ENCODE measurements at places on chromosomes 16 and 17.
A peak's percentile ranks its signal among the peaks of the same experiment; 100 is the strongest.

DNA sequence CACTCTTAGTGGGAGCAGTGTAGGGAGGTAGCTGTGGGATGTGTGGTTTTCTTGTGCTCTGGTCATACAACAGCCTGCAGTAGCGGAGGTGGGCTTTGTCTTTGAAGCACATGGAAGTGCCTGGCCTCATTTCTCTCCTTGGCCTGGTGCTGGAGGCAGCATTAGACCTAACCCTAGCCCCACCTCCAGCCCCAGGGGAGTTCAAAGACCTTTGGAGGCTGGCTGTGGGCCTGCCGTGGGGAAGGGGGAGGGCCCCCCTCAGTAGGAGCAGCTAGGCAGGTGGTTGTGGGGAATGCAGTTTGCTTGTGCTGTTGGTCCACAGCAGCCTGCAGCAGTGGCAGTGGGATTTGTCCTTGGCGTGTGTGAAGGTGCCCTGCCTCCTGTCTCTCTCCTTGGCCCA, 91.7 kb downstream of the BCAS3 start:
- DNase-seq = no peak

- DNase-seq = no peak
Measured at GRCh38 chr17:15892731-15893657, 51.9 kb upstream of the ADORA2B start.

DNA sequence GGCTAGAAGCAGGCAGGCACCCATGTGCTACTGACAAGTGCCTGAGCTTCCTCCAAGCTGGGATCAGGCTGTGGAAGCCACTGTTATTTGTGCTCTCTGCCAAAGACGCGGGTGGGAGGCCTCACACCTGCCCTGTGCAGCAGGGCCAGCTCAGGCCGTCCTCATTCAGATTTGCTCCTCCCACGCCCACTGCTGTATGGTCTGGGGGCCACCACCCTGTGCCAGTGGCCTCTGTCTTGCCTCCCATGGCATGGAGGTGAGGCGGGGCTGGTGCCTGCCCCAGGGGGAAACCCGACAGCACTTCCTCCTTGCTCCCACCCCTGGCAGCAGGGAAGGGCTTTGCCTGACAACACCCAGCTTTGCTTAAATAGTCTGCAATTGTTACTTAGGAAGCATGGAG, 356.5 kb upstream of the CDH8 start:
- DNase-seq = no peak

- DNase-seq = no peak
Measured at GRCh38 chr17:6576038-6576785, 19.9 kb upstream of the PITPNM3 start.

- no peak for DNase-seq
Measured at GRCh38 chr17:73887739-73888138, 243.5 kb upstream of the SDK2 start.

DNA sequence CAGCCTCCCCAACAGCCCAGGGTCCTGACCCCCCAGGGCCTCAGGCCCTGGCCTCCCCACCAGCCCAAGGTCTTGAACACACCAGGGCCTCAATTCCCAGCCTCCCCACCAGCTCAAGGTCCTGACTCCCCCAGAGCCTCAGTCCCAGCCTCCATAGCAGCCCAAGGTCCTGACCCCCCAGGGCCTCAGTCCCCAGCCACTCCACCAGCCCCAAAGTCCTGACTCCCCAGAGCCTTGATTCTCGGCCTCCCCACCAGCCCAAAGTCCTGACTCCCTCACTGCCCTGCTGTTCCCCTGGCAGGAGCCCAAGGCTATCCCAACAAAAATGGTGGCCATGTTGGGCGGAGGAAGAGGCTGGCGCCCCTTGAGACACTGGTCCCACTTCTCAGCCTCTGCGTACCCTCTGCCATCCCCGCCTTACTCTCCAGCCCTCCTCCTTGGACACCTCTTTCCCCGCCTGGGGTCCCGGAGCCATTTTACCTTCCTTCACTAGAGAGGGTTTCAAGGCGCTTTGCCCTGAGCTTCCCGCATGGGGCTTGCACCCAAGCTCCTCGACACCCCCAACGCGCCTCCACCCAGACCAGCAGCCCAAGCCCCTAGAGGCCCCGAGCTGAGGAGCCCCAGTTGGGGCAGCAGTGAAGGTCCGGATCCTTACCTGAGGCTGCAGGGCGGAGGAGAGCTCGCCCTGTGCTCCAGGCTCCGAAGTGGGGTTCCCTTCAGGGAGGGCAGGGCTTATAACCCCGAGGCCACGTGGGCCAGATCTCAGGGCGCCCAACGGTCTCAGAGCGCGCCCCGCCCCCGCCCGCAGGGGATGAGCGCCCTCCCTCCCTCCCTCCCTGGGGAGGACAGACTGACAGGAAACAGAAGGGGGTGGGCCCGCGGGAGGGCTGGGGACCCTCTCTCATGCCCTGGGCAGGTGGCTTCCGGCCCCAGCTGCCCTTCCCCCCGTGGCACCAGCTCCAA, 3.5 kb upstream of the TSPOAP1 start:
- no peak for DNase-seq

GRCh38 chr16:84223456-84223855, 16.4 kb downstream of the KCNG4 start:
- no peak for DNase-seq

DNA sequence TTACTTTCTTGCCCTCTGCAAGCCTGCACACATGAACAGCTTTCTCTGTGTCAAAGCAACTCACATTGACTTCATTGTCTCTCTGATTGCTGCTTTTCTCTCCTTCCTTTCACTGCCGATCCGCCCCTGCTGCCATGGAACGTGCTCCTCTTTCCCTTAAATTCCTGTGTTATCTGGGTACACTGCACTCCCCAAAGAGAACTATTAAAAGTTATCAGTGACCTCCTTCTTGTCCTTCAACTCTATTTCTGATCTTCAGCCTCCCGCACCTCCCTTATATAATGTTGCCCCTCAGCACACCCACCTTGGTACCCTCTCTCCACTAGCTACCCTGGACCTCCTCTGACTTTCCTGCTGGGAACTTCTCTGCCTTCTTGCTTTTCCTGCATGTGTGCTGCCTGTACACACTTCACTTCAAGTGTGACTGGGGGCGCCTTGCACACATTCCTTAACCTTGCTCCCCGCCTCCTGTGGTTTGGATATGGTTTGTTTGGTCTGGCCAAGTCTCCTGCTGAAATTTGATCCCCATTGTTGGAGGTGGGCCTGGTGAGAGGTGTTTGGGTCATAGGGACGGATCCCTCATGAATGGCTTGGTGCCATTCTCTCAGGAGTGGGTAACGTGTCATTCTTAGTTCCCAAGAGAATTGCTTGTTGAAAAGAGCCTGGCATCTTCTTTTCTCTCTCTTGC, 26.7 kb upstream of the PMP22 start:
- DNase-seq = no peak

- DNase-seq = no peak
Measured at GRCh38 chr16:28014851-28015250, 48.7 kb downstream of the GSG1L start.

GRCh38 chr17:62629556-62630364, 2.3 kb downstream of the MRC2 start:
- DNase-seq = no peak

DNA sequence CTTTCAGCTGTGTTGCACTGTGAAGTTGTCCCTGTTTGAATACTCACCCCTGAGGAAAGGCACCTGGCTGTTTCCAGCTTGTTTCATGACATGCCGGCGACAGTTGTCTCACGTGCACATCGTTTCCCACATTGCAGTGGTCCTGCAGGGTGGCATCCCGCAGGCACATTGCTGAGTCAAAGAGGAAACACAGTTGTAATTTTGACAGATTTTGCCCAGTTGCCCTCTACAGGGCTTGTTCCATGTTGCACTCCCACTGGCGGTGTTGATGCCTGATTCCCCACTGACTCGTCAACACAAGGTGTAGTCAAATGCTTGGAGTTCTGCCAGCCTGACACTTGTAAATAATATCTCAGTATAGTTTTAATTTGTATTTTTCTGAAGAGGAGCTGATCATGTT, 23.8 kb downstream of the EPN2 start:
- no peak for DNase-seq

DNA sequence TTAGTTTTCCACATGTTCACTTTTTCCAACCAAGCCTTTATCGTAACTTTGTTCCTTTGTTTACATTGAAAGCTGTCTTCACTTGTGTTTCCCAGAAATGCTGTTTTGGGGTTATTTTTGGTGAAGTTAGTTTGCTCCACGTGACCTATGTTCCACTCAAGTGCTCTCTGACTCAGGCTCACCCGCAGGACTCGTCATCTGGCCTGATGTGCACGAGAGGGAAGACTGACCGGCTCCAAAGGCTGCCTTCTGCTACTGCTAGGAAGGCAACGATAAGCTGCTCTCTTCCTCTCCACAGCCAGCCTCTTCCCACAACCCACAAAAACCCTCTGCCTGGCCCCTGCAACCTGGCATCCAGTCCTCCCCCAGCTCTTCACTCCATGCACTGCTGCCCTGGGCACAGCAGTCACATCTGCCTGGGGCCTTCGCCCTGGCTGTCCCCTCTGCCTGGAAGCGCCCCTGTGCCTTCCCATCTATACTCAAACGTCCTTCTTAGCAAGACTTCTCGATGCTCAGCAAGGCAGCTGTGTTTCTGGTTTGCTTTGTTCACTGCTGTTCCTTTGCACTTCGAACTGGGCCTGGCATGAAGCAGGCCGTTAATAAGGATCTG, 28.0 kb downstream of the ZCCHC14 start:
- peak; percentile 51 for DNase-seq

- DNase-seq = no peak
Measured at GRCh38 chr16:29699324-29700219, 20.6 kb downstream of the QPRT start.

DNA sequence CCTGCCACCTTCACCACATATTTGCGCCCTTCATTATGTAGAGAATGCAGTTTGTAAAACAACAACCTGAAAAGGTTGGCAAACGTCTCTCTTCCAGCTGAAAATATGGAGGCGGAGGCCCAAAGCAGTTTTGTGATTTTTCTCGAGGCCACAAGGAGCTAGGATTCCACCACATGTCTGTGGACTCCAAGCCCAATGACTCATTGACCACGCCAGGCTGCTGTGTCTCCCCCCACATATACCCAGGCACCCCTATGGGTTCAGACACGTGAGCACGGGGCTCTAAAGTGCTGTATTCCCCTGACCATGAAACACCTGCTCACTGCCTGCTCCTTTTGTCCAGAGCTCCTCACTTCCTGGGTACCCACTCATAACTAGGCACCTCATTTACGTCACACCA, 121.4 kb upstream of the CDH5 start:
- DNase-seq = no peak

DNA sequence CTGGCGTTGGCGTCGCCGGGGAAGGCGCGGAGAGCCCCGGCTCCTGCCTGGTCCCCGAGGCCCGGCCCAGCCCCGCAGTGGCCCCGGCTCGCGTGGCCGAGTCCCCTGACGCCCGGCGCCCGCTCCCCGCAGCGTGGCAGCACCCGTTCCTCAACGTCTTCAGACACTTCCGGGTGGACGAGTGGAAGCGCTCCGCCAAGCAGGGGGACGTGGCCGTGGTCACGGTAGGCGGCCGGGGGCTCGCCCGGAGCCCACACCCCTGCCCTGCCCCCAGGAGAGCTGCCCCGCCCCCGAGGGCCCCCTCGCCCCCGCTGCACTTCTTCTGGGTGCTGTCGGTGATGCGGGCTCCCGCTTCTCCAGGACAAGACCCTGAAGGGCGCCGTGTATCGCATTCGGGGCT, 466 bp downstream of the WDR90 start:
- no peak for DNase-seq

DNA sequence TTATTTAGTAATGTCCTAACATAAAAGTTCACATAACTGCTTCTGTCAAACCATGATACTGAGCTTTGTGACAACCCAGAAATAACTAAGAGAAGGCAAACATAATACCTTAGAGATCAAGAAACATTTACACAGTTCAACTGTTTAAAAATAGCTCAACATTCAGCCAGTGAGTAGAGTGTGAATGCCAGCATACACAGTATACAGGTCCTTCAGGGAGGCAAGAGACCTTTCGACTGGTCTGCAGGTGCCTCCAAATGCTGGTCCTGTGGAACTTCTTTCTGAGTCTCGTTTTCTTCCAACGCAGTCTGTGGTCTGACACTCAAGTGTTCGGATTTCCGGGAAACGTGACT, 10.3 kb downstream of the MRPS23 start:
- DNase-seq = no peak

GRCh38 chr17:252456-252855, 71.0 kb upstream of the DOC2B start:
- DNase-seq = no peak

DNA sequence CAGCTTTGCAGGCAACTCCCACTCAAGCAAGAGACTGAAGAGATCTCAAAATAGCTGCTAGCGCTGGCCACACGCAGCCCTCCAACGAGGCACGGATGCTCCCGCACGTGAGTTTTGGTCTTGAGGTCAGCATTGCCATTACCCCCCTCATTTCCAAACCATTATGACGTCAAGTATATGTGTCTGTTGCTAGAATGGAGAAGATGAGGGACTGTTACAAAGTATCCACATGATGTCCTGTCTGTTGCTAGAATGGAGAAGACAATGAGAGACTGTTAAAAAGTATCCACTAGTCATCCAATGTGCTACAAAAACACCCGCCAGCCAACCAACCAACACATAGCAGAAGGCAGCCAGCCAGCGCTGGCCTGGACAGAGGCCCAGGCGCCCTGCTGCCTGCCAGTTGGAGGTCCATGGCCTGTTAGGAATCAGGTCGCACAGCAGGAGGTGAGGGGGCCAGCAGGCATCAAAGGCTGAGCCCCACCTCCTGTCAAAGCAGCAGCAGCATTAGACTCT, 24.8 kb downstream of the KLHDC4 start:
- DNase-seq = no peak

DNA sequence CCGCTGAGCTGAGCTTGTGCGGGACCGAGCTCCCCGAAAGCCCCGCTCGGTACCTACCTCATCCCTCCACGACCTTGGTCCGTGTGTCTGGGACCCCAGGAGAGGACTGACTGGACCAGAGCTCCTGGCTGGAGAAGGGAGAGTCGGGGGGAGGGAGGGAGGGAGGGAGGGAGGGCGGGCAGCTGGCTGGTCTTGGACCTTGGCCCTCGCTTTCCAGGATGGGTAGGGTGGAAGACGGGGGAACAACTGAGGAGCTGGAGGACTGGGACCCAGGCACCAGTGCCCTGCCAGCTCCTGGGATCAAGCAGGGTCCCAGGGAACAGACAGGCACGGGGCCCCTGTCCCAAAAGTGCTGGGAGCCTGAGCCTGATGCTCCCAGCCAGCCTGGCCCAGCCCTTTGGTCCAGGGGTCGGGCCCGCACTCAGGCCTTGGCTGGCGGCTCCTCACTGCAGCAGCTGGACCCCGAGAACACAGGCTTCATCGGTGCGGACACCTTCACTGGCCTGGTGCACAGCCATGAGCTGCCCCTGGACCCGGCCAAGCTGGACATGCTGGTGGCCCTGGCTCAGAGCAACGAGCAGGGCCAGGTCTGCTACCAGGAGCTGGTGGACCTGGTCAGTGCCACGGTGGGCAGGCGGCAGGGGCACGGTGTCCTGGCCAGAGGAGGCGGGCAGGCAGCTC, 553 bp downstream of the RHBDL1 start:
- no peak for DNase-seq

DNA sequence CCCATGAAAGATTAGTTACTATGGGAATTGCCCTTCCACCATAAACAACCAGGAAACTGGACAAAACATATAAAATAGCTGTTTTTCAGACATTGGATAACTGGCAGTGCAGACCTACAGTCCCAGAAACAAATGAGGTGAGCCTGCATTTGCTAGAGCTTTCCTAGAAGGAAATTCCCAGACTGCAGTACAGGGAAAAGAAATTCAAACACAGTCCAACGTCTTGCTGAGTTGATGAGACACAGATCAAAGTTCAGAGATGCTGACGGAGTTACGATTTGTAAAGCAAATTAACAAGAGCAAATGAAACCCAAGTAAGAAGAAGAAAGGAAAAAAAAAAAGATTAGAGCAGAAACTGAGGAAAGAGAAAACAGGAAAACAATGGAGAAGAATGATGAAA, 41.3 kb upstream of the MNT start:
- no peak for DNase-seq

- no peak for DNase-seq
Measured at GRCh38 chr17:50863221-50863843, 2.8 kb downstream of the TOB1 start.

- DNase-seq = no peak
Measured at GRCh38 chr16:72677662-72678447, 370.1 kb downstream of the ZFHX3 start.

Measured in HS-27A (cell line).